ENCODE measurements at places on chromosomes 2 and 18.

DNA sequence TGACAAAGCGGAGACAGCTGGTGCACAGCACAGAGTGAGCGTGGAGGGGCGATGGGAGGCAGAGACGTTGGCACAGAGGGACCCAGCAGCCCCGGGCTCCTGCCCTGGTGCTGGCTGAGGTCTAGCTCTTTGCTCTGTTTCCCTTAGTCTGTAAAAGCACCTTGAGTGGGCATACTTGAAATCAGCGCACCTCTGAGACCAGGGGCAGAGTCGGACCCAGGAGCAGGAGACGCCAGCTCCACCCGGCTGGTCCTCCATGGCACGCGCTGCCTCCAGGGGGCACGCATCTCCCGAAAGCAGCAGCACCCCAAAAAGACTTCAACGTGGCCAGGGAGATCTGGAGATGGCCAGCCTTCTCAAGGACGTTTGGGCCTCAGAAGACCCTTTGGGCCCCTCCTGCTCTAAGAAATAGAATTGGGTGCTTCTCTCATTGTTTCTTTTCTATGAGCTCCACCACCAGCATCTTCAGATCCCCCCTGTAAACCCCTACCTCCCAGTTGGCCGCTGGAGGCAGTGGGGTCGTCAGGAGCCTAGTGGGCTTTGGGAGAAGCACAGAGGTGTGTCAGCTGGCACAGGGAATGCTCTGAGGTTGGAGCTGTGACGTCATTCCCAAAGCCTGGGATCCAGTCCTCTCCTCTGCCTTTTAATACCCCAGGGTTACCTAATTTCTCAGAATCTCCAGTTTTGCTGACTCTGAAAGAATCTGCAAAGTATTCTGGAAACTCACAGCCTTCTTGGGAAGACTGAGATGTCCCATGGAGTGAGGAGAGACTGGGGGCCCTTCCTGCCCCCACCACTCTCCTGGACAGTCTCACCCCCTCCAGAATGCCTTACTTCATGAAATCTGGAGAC, 58.9 kb downstream of the CIB4 start:
- no peak for DNase-seq

DNA sequence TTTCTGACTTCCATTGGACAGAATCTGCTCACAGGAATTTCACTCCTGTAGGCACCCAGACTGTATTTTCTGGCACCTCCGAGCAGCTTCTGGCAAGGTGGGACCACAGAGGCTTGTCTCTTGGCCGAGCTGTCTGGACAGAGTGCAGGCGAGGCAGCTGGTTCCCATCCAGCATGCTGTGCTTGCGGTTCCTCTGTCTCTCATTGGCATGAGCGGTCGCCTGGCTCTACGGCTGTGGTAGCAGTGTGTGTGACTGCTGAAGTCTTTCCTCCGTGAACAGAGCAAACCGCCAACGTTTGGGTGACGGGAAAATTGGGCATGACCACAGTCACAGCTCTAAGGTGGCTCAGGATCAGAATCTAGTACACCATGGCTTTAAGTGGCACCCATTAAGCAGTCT, 411.7 kb upstream of the NETO1 start:
- no peak for DNase-seq

GRCh38 chr2:86023366-86023712, 82.3 kb downstream of the POLR1A start:
- no peak for DNase-seq

DNA sequence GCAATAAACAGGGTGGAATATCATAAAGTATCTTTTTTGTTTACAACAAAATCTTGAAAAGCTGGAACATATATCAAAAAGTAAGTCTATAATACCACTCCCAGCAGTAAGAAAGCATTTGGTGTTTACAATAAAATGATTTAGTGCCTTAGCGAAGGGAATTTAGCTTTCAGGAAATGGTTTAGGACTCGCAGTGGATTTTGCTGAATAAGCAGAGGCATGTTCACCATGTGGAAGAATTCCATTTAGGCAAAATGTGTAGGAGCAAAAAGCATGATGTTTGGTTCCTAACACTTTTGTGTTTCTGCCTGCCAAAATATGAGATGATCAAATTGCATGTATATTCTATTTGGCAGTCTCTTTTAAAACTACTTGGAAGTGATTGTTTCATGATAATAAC, 163.6 kb downstream of the AGPS start:
- no peak for DNase-seq

DNA sequence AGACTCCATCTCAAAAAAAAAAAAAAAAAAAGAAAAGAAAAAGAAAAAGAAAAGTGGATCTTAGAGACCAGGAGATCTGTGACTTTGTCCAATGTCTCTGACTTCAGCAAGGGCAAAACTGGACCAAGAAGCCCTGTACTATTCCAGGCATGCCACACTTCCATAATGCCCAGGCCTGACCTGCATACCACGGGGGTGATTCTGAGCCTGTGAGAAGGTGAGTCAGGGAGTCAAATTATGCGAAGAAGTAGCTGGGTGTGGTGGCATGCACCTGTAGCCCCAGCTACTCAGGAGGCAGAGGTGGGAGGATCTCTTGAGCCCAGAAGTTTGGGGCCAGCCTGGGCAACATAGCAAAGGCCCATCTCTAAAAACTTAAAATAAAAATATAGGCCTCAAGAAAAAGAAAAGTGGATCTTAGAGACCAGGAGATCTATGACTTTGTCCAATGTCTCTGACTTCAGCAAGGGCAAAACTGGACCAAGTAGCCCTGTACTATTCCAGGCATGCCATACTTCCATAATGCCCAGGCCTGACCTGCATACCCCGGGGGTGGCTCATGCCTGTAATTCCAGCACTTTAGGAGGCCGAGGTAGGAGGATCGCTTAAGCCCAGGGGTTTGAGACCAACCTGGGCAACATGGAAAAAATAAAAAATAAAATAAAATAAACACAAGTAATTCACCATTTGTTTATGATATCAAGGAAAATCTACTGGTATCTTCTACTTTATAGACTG, 12.2 kb upstream of the PUM2 start:
- no peak for DNase-seq

DNA sequence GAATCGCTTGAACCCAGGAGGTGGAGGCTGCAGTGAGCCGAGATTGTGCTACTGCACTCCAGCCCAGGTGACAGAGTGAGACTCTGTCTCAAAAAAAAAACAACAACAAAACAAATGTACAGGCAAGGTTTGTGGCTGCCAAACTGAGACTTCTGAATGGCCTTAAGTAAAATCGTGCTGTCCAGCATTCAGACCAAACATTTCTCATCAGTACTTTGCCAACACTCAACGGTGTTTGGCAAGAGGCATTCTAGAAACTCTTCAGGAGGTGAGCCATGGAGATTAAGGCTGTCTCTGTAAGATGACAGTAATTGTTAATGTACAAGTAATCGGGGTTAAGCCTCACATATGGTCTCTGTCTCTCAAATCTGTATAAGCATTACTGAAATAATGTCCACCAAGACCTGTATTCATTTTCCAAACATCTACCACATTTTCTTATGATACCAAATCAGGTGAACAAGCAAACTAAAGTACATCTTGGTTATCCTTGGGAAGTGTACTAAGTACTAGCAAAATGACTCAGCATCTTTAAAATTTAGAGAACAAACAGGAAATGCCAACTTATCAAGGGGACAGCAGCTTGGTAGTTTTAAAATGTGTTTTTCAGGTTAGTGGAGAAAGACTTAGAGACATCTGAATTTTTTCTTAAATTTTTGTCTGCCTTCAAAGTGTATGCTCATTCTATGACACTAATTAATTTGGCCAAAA, 29.3 kb downstream of the SERPINE2 start:
- DNase-seq, result no peak

GRCh38 chr2:85178980-85179411, 45.8 kb downstream of the TCF7L1 start:
- no peak for DNase-seq

GRCh38 chr18:12679183-12679786, 21.4 kb upstream of the SPIRE1 start:
- no peak for DNase-seq
